ENCODE measurements at places on chromosomes 2 and 18.

- DNase-seq: no peak
Measured at GRCh38 chr2:233814056-233814835, 36.1 kb downstream of the MROH2A start.

DNA sequence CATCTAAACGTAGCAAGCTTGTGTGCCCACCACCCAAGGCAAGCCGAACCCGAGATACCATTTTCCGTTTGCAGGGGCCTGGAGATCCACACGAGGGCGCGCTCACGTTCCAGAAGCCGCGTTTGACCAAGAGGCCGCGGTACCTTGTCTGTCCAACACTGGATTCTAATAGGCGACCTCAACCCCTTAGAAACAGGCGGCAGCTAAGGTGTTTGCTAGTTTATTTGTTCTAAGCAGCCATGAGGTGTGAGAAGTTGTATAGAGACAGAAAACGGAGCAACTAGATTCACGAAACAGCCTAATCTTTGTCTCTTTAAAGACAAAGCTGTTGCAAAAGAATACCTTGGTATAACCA, 4.2 kb downstream of the HOXD11 start:
- peak; percentile 60 for DNase-seq

DNA sequence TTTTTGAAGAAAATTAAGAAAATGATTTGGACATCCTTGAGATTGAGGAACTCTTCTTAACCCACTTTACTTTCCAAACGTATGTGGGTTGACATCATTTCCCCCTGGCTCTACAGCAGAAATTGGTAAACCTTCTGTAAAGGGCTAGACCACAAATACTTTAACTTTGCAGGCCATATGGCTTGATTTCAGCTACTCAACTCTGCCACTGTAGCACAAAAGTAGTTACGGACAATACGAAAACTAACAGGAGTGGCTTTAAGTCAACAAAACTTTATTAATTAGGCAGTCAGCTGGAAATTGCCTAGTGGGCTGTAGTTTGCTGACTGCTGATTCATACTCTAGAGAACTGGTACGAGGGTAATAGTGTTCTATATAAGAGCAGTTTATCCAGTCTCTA, 83.2 kb upstream of the DTNB start:
- no peak for DNase-seq

DNA sequence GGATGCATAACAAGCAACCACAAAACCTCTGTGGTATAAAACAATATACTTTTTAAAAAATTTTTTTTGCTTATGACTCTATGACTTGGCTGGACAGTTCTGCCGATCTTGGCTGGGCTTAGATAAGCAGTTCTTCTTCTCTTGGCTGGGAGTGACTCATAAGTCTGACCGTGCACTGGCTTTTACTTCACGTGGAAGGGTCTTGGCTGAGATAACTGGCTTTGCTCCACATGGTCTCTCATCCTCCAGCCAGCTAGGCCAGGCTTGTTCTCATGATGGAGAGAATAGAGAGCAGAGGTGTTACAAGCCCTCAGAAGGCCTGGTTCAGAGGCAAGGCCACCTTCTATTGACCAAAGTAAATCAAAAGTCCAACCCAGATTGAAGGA, 178.9 kb upstream of the SERPINE2 start:
- DNase-seq: peak; percentile 55

GRCh38 chr2:238290091-238290509, 1.7 kb upstream of the PER2 start:
- no peak for DNase-seq

DNA sequence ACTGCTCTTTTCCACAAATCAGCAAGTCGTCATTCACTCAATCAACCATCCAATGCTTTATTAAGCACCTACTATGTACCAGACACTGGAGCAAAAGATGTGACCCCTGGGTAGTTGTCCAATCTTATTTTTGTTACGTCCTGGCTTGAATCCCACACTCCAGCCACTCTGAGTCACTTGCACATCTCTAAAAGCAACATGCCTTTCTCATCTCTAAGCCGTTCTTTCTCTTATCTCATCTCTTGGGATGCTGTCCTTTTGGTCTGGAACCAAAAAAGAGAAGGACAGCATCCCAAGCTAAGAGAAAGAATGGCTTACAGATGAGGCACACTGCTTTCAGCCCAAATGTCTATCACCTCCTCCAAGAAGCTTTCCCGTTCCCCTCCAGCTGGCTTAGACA, 58.8 kb downstream of the RNF152 start:
- peak; percentile 55 for DNase-seq

GRCh38 chr18:191725-192124, 33.4 kb downstream of the USP14 start:
- no peak for DNase-seq

DNA sequence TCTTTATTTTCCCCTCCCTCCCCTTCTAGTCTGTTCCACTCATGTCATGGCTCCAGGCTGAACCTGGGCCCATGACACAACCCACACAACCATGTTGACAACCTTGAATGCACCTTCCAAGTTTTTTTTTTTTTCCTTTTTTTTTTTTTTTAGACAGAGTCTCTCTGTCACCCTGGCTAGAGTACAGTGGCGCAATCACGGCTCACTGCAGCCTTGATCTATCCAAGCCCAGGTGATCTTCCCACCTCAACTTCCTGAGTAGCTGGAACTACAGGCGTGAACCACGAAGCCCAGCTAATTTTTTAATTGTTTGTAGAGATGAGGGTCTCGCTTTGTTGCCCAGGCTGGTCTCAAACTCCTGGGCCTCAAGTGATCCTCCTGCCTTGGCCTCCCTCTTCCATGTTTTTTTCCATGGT, 21.9 kb upstream of the ROCK2 start:
- no peak for DNase-seq

DNA sequence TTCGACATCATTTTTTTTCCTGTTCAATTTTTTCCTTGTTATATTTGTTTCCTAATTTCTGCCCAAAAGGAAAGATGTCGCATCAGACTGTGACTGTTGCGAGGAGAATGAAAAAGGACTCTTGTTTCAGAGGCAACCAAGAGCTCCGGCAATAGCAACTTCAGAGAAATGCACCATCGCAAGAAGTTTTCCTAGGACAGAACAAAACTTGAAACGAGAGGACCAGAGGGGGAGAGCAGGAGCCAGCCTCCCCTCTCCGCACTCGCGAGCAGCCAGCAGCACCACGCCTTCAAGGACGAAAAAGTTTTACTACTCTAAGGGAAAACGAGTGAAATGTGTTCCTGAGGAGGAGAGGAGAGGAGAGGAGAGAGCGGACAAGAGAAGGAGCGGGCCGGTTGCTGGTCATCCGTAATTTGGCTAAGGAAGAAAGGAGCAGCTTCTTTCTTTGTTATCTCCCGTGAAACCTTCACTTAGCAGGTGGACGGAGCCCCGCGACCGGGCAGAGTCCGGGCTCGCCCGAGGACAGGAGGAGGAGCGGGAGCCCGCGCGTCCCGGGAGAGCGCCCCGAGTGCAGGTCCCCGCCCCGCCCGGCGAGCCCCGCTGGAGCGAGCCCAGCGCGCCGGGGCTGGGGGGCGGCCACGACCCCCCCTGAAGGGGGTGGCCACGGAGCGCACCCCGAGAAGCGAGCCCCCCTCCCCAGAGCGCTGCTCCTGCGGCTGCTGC, 744 bp downstream of the POU3F3 start:
- DNase-seq: no peak

- DNase-seq: no peak
Measured at GRCh38 chr2:218855305-218856166, 4.1 kb upstream of the WNT6 start.

GRCh38 chr18:27860701-27861107, 316.2 kb downstream of the CDH2 start:
- DNase-seq: peak; percentile 13
